Thyroid gland (tissue), 4 donors: ENCODE measurements at places on chromosomes 13 and 19. TPM values are rescaled to one million over a fixed set of nuclear protein-coding genes. Genes with fewer than 3 reads are reported as not detected.

KLK14 gene
- total RNA-seq = not detected

TMPRSS9 gene
- 0.78 TPM for total RNA-seq

LILRA2 gene
- 0.54 TPM for total RNA-seq

ZNF345 gene
- total RNA-seq = 8.0 TPM

RNASEH2A gene
- total RNA-seq = 6.5 TPM

PRODH2 gene
- total RNA-seq = not detected

COL4A2 gene
- total RNA-seq = 97.6 TPM

GARIN5A gene
- 4.2 TPM for total RNA-seq

KIR2DL1 gene
- not detected for total RNA-seq
